CD4-positive, alpha-beta memory T cell (primary cell): ENCODE measurements at places on chromosomes 5 and 9. TPM values are rescaled to one million over a fixed set of nuclear protein-coding genes. Genes with fewer than 3 reads are reported as not detected.
A peak's percentile ranks its signal among the peaks of the same experiment; 100 is the strongest.

The SLC2A8 gene
- total RNA-seq = 2.1 TPM

The ADAMTSL1 gene
- total RNA-seq = not detected

The ADAMTS13 gene
- 1.5 TPM for total RNA-seq

The CCDC69 gene
- total RNA-seq = 93.5 TPM

GRCh38 chr5:100780376-100780870, 122.7 kb downstream of the ST8SIA4 start:
- H3K4me3 ChIP-seq = peak overlapping the region; percentile 12
- peaks cover 30% of the 10 kb centered on the region for H3K4me1 ChIP-seq
- no peaks in the 10 kb centered on the region for H3K36me3 ChIP-seq
- peak; percentile 38 for DNase-seq
- no peaks in the 10 kb centered on the region for H3K27me3 ChIP-seq
